Mononuclear cell (primary cell): ENCODE measurements at places on chromosomes 11 and 22. TPM values are rescaled to one million over a fixed set of nuclear protein-coding genes. Genes with fewer than 3 reads are reported as not detected.

The DGCR6 gene
- 6.4 TPM for total RNA-seq

The MRGPRX4 gene
- not detected for total RNA-seq

The PLEKHA7 gene
- 1.7 TPM for total RNA-seq

The CST6 gene
- not detected for total RNA-seq
